ENCODE measurements at places on chromosomes 4 and X. TPM values are rescaled to one million over a fixed set of nuclear protein-coding genes. Genes with fewer than 3 reads are reported as not detected.

The CXCL13 gene
- not detected for polyA plus RNA-seq

The HCFC1 gene
- 24.9 TPM for polyA plus RNA-seq

GRCh38 chr4:176778491-176778890 is 14.2 kb downstream of the VEGFC start:
- H3K27ac ChIP-seq, result no peak overlapping the region
- no peaks in the 10 kb centered on the region for H3K27me3 ChIP-seq
- no peaks in the 10 kb centered on the region for H3K4me1 ChIP-seq
- H3K36me3 ChIP-seq, result no peaks in the 10 kb centered on the region

The FGG gene
- polyA plus RNA-seq, result not detected

DNA sequence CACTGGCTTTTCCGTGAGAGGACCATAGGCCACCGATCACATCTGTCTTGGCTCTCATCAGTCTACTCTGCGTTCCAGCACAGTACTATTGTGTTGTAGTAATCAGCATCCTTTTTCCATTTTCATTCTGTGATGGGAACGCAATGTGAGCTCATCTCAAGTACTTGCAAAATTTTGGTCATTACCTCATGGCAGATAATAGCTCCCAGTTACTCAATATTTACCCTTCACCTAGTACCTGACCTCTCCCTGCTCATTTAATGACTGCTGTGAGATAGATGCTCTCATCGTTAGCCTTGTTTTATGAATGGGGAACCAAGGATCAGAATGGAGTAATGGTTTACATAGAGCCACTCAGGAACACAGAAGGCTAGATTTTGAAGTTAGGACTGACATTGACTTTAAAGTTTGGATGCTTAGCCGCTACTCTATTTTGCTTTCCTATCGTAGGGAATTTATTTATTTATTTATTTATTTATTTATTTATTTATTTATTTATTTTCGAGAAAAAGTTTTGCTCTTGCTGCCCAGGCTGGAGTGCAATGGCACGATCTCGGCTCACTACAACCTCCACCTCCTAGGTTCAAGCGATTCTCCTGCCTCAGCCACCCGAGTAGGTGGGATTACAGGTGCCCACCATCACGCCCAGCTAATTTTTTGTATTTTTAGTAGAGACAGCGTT is 6.5 kb upstream of the GPR101 start:
- no peaks in the 10 kb centered on the region for H3K36me3 ChIP-seq
- H3K27ac ChIP-seq, result no peak overlapping the region
- no peaks in the 10 kb centered on the region for H3K4me1 ChIP-seq
- DNase-seq, result no peak
- peaks cover 6% of the 10 kb centered on the region for H3K27me3 ChIP-seq
- no peak overlapping the region for H3K4me3 ChIP-seq

DNA sequence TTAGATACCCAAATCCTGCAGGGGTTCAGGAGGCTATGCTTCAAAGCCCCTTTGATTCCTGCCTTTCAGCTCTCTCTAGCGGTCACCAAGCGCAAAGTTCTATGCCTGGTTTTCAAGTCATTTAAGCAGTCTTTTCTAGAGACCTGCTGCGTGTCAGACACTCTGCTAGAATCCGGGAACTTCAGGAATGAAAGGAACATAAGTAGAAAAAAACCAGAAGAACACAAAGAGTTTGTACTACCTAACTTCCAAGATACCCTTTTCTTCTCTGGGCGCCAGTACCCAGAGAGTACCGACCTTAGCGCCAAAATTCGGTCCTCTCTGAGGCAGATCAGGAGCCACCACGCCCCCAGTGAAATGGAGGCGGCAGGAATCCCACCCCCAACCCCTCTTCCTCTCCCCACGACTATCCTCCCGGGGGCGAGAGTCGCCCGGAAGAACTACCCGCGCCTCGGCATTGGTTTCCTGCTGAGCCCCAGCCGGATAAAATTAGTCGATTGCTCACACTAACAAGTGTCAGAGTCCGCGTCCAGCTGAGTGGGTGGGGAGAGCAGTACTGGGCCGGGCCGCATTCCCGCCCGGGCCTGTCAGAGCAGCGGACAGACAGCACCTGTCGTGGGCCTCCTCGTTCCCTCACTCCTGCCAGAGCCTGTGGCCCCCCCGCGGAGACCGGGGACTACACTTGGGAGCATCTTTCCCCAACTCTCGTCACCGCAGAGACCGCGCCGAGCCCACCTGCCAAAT is 78.8 kb downstream of the RLIM start:
- no peaks in the 10 kb centered on the region for H3K36me3 ChIP-seq
- peaks cover 4% of the 10 kb centered on the region for H3K4me1 ChIP-seq
- H3K27ac ChIP-seq, result no peak overlapping the region
- H3K4me3 ChIP-seq, result peak overlapping the region; percentile 64

DNA sequence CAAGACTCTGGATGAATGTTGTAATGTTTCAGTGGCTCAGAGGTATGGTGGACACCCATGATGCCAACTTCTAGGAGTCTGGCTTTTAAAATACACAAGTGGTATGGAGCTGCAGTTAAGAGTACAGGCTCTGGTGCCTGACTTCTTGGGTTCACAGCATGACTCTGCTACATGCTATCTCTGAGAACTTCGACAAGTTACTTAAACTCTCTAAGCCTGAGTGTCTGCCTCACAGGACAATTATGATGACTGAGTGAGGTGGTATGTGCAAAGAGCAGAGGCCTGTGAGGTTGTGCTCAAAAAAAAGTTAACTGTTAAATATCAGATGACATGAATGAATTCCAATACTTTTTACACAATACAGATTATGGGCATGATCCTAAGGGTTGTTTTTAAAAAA is 90.9 kb upstream of the SRD5A3 start:
- H3K4me3 ChIP-seq, result no peak overlapping the region
- no peak overlapping the region for H3K27ac ChIP-seq
- no peaks in the 10 kb centered on the region for H3K36me3 ChIP-seq
- DNase-seq, result no peak

The P2RY4 gene
- polyA plus RNA-seq, result 0.38 TPM

GRCh38 chr4:113303315-113303714 is 253.9 kb downstream of the ANK2 start:
- H3K4me3 ChIP-seq, result no peak overlapping the region
- no peak for DNase-seq
- H3K4me1 ChIP-seq, result peaks cover 4% of the 10 kb centered on the region
- no peak overlapping the region for H3K27ac ChIP-seq
- H3K27me3 ChIP-seq, result no peaks in the 10 kb centered on the region

GRCh38 chr4:25021216-25021615 is 9.5 kb downstream of the LGI2 start:
- H3K27ac ChIP-seq, result no peak overlapping the region
- no peaks in the 10 kb centered on the region for H3K36me3 ChIP-seq
- H3K4me3 ChIP-seq, result no peak overlapping the region
- no peak for DNase-seq
- no peaks in the 10 kb centered on the region for H3K4me1 ChIP-seq

The TMPRSS11A gene
- not detected for polyA plus RNA-seq

DNA sequence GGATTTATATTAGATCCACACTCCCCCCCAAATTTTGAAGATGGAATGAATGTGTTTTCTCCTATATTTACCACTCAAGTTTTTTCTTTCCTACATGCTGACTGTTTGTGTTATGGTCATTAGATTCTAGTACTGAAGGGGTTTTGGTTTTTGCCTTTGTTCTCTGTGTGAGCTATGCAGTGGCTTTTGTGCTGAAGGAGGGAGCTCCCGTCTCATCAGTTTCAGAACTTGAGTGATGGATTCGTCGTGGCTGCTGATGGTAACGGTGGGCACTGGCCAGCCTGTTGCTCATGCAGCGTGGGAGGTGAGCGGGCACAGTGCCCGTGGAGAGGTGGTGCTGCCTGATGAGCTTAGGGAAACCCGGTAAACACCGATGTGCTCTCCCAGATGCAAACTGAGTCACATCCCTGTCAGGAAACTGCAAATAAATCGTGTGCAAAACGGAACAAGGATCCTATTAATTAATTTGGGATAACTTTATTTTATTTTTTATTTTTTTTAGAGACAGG is 101.5 kb downstream of the SORBS2 start:
- H3K27me3 ChIP-seq, result no peaks in the 10 kb centered on the region
- H3K27ac ChIP-seq, result no peak overlapping the region
- H3K36me3 ChIP-seq, result no peaks in the 10 kb centered on the region
- no peaks in the 10 kb centered on the region for H3K4me1 ChIP-seq
- DNase-seq, result no peak

DNA sequence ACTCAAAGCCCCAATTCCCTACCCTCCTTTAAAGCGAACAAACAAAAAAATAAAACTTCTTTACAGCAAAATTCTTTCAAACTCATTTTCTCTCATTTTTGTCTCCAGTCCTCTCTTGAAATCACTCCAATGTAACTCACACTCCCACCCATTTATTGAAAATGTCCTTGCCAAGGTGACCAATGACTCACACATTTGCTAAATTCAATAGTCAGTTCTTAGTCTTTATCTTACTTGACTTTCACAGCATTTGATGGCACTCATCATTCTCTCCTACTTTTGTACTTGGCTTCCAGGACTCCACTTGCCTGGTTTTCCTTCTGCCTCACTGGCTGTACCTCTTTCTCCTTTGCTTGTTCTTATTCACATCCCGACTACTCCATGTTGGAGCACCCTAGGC is 19.9 kb downstream of the CC2D2A start:
- H3K4me1 ChIP-seq, result no peaks in the 10 kb centered on the region
- H3K27ac ChIP-seq, result no peak overlapping the region
- no peak for DNase-seq

- DNase-seq, result no peak
- H3K4me1 ChIP-seq, result no peaks in the 10 kb centered on the region
These were observed 46.5 kb downstream of the NEIL3 start for GRCh38 chr4:177356206-177356605.

DNA sequence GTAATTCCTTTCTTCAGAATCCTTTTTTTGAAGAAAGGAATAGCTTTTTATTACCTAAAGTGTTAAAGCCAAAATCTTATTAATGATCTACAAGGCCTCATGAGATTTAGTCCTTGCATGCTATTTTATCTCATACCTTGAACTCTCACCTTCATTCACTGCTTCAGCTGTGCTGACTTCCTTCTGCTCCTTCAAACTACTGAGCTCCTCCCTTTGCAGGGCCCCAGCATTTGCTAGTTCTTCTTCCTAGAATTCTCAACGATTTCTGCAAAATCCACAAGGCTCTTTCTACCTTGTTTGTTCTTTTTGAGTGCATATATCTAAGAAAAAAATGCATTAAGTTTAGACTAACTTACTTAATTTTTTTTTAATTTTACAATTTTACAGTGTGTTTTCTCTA is 619.5 kb downstream of the EPHA5 start:
- H3K4me1 ChIP-seq, result no peaks in the 10 kb centered on the region
- H3K36me3 ChIP-seq, result no peaks in the 10 kb centered on the region
- H3K27me3 ChIP-seq, result no peaks in the 10 kb centered on the region
- H3K27ac ChIP-seq, result no peak overlapping the region
- no peak overlapping the region for H3K4me3 ChIP-seq

The TLR1 gene
- polyA plus RNA-seq, result not detected

DNA sequence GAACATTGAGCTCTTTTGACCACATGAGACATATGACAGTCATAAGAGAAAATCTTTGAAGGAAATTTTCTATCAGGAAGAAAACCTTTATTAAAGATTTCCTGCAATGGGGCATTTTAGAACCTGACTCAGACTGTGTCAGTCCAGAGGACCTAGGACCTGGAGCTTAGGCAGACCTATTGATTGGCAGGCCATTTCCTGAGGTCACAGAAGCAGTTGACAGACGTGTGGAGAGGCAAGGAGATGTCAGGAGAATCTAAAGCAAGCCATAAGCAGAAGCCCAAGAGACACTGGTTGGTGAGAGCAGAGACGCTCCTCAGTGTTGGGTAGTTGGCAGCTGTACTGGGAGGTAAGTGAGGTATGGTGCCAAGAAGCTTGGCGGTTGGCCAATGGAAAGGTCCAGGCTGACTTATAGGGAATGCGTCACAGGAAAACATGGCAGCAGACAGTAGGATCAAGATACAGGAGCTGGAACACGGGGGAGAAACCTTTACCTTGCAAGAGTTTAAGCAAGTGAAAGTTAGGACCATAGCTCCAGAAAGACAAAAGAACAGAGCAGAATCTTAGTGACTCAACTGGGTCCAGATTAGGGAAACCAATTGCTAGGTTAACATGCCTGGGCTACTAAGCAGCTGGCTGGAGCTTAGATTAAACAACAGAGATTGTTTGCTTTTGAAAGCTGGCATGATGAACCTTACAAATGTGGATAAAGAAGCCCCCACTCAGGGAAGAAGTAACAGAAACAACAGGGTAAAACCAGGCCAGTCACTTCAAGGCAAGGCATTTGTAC is 18.6 kb downstream of the PALLD start:
- H3K27me3 ChIP-seq, result no peaks in the 10 kb centered on the region
- no peak overlapping the region for H3K4me3 ChIP-seq
- DNase-seq, result no peak
- H3K27ac ChIP-seq, result no peak overlapping the region
- H3K4me1 ChIP-seq, result no peaks in the 10 kb centered on the region
- H3K36me3 ChIP-seq, result no peaks in the 10 kb centered on the region

The SATL1 gene
- polyA plus RNA-seq, result 0.08 TPM

DNA sequence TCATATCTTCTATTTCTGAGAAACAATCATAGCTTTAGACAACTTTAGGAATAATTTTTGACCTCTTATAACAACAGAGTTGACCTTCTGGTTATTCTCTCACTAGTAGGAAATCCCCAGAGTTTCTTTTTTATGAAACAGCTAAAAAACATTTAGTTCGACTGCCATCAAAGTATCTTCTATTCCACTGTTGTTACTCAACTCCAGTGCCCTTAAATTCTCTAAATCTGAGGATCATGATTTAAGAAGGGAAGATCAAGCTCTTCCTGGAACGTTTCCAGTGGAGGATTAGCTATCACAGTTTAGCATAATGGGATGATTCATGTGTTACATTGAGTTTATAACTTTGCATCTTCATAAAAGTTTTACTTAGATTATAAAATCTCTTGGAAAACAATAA is 134.9 kb upstream of the VEGFC start:
- H3K4me1 ChIP-seq, result no peaks in the 10 kb centered on the region
- no peaks in the 10 kb centered on the region for H3K27me3 ChIP-seq
- no peak overlapping the region for H3K27ac ChIP-seq
- H3K36me3 ChIP-seq, result no peaks in the 10 kb centered on the region
- DNase-seq, result no peak
- H3K4me3 ChIP-seq, result no peak overlapping the region

The IGFBP7 gene
- polyA plus RNA-seq, result 0.25 TPM

DNA sequence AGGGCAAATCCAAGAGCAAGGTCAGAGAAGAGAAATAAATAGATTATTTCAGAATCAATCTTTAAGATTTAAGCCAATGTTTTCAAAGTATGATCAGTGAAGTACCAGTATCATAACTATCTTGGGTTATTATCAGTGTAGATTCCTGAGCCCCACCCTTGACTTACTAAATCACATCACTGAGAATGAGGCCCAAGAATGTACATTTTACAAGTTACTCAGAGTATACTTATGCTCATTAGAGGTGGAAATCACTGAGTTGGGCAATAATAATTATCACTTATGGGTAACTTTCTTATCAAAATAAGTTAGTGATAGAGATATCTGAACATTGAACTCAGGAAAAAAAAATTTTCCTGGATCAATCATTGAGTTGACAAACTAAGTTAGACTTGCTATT is 121.6 kb upstream of the NOCT start:
- no peaks in the 10 kb centered on the region for H3K36me3 ChIP-seq
- H3K4me1 ChIP-seq, result peaks cover 3% of the 10 kb centered on the region
- DNase-seq, result no peak
- H3K4me3 ChIP-seq, result no peak overlapping the region
- no peak overlapping the region for H3K27ac ChIP-seq
